ENCODE measurements at places on chromosomes 7 and 10.

DNA sequence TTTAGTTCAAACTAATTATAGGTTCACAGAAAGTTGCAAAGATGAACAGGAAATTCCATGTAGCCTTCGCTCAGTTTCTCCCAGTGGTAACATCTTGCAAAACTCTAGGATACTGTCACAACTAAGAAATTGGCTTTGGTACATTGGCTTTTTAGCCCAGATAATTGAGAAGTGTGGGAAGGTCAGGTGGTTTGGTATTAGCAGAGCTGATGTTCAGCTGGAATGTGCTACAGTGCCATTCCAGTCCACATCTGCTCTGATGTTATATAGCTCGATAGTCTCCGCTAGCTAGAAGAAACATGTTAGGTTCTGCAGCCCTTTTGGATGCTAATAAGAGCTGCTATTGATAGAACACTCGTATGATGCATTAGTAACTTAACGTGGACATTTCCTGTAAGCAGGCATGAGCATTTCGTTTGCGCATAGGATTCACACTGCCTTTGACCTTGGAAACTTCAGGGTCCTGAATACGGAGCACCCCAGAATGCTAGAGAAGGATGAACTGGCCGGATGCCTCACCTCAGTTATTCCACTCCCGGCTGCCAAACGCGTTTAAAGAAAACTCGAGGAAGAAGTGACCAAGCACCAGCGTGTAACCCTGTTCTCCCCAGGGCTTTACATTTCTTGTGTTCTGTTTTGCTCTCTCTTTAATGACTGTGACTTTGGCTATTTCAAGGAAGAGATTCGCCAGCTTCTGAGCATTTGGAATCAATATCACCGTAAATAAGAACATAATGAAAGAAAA is 271.4 kb downstream of the GALNT17 start:
- no peak for DNase-seq

GRCh38 chr7:139829775-139830117 is 682 bp downstream of the TBXAS1 start:
- no peak for DNase-seq

DNA sequence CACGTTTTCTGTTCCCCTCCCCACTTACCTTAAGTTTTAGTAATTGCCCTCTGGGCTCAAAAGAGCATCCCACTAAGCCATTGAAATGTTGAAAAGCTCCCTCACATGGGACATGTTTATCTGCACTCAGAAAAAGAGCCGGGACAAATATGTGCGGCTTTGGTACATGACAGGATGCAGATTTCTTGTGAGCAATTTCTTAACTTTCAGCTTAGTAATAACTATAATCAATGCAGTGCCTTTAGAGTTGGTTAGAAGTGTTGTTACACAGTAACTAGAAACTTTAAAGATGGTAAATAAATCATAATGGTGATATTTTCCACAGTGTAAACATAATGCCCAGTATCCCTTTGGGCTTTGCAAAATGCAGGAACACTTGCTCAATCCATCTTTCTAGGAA is 89.2 kb downstream of the ZNF365 start:
- DNase-seq, result no peak

DNA sequence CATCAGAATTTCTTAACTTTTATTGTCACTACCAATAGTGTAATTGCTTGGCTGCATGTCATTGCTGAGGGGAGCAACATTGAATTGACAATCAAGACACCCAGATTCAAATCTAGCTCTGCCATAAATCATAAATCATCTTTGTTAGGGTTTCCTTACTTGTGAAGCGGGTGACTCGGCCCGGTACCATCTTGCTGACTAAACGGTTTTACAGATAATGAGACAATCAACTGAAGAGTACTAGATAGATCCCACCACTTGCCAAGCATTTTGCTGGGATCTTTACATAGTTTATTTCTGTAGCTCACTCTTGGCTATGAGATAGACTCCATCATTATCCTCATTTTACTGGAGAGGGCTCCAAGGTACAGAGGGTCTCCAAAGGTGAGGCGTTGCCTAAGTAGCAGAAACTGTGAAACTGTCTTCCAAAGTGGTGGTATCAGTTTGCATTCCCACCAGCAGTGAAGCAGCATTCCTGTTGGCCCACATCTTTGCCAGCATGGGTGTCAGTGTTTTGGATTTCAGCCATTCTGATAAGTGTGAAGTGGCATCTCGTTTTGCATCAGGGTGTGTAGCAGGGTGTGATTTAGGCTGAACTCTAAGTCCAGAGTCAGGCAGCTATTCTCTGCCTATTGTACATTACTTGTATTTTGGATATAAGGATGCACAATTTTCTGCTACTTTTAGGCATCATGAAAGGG is 168.7 kb upstream of the BMPER start:
- DNase-seq, result no peak

- DNase-seq, result no peak
These were observed 63.0 kb downstream of the VOPP1 start for GRCh38 chr7:55509322-55509721.

GRCh38 chr7:28008171-28008570 is 172.4 kb downstream of the JAZF1 start:
- DNase-seq, result no peak

- DNase-seq, result no peak
These were observed 45.7 kb downstream of the LYZL2 start for GRCh38 chr10:30583778-30584415.

Data from effector CD8-positive, alpha-beta T cell (primary cell).